M059J (cell line): ENCODE measurements at places on chromosomes 13 and 19.

- DNase-seq: peak; percentile 18
These were observed 759.9 kb downstream of the GPC5 start for GRCh38 chr13:92158346-92158745.

GRCh38 chr19:34430738-34431625 is 2.8 kb downstream of the UBA2 start:
- peak; percentile 49 for DNase-seq

- peak; percentile 77 for DNase-seq
These were observed 730.8 kb downstream of the EFNB2 start for GRCh38 chr13:105804561-105805190.

GRCh38 chr19:31171936-31172335 is 177.3 kb downstream of the TSHZ3 start:
- no peak for DNase-seq

GRCh38 chr19:44847144-44848035 is 1.3 kb downstream of the NECTIN2 start:
- DNase-seq: peak; percentile 73

- DNase-seq: no peak
These were observed 20.9 kb downstream of the AP2A1 start for GRCh38 chr19:49787746-49788145.

- DNase-seq: no peak
These were observed 29.5 kb upstream of the LDLR start for GRCh38 chr19:11059511-11060358.

DNA sequence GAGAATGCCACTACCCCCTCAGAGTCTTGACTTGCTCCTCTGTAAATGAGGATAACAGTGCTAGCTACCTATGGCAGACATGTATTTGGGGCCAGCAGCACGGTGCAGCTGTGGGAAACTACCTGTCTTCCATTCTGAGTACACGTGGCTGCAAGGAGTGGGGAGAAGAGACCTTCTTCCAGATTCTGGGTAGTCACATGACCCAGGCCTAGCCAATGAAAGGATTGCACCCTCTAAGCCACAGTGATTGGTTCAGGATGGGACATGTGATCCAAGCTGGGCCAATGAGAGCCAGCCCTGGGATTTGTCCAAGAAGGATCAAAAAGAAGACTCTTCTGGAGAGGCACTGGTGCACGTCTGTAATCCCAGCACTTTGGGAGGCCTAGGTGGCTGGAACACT is 5.5 kb downstream of the ZNRF4 start:
- DNase-seq: no peak

DNA sequence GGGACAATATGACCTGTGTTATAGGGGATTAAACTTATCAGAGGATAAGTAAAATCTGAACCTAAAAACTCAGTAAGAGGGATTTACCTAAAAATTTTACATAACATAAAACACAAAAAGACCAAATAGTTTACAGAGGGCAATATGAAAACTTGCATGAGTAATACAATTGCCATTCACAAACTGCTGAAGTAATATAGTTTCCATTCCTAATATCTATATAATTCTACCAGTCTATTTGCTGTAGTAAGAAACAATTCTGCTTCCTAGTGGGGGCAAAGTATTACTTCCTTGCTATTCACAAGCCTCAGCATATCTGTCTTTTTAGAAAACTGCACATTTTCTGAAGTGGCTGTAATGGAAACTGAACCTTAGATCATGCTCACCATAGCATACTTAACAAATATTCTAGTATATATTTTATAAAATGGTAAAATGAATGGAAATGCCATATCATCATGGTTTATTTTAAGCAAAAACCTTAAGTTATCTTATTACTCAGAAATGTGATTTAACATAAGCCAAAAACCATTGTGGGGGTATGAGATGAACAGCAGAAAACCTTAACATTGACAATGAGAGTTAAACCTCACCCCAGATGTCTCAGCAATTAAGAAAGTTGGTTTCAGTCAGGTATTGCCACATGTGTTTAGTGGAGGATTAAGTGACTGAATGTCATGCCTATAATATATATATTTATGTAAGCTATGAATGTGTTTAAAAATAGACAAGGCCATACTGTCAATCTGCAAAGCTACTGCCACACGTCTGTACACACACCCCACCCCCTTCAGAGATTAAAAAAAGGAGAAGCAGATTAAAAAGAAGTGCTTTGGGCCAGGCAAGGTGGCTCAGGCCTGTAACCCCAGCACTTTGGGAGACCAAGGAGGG is 136.8 kb downstream of the MIPEP start:
- DNase-seq: no peak

- no peak for DNase-seq
These were observed 1831.5 kb upstream of the MIR17HG start for GRCh38 chr13:89515948-89516347.

DNA sequence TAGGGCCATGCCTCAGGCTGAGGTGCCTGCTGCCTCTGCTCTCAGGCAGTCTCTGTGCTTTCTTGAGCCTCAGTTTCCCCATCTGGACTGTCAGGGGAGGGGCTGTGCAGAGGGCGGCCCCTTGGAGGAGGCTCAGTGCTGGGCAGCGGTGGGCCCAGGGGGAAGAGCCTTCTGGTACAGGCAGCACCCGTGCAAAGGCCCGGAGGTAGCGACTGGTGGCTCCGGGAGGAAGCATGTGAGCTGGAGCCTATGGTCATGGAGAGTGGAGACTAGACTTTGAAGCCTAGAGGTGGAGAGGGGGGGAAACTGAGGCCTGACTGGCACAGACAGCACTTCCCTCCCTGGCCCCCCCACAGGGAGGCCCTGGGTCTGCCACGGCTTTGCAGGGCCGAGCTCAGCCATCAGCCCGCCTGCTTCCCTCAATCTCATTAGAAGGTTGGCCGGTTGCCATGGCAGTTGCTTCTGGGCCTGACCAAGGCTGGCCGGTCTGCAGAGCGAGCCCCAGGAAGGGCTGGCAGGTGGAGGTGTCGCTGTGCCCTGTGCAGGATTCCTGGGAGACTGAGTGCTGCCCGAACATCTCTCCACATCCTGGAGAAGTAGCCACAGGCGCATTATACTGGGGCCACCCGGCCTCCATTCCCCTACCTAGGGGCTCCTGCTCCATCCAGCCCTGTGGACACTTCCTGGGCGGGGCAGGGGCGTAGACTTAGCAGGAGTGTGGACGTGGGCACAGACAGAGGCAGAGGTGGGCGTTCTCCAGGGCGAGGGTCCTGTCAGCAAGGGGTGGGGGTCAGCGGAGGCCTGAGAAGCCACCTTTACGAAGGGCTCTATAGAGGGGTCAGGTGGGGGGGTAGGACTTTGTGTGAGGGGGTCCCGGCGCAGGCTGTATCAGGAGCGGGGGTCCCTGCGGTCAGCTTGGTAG is 53.2 kb downstream of the CRTC1 start:
- DNase-seq: no peak

DNA sequence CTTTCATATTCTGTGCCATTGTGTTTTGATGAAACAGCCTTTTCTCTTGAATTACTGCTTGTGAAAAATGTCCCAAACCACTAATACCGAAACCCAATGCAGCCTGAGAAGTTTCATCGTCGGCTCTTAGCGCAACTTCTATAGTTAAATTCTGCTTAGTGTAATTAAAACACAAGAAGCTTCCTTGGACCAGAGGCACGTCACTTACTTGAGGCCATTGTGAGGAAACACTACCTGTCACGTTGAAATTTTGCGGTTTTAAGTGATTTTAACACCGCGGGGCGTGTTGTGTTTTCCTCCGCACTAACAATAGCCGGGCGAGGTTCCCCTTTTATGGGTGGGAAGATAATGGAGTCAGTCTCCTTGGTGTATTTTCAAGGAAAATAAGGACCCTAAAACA is 70.9 kb downstream of the GGACT start:
- no peak for DNase-seq

DNA sequence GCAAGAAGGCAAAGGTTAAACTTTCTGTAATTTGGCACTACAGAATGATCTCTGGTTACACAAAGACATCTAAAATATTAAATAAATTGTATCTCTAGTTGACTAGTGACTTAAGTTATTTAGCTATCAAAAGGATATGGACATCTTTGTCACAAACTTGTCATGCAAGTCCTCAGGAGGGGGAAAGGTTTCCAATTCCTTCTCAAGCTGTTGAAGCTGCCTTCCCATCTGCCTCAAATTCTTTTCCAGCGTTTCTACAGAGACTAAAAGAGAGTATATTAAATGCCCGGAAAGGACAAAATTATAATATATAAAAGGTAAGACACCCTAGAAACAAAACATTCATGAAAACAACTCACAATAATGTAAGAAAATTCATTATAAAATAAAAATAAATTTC is 324.5 kb downstream of the DIAPH3 start:
- no peak for DNase-seq

GRCh38 chr19:42563352-42564210 is 31.1 kb downstream of the CEACAM8 start:
- DNase-seq: peak; percentile 56

- no peak for DNase-seq
These were observed 130.9 kb downstream of the DIAPH3 start for GRCh38 chr13:60032851-60033250.

DNA sequence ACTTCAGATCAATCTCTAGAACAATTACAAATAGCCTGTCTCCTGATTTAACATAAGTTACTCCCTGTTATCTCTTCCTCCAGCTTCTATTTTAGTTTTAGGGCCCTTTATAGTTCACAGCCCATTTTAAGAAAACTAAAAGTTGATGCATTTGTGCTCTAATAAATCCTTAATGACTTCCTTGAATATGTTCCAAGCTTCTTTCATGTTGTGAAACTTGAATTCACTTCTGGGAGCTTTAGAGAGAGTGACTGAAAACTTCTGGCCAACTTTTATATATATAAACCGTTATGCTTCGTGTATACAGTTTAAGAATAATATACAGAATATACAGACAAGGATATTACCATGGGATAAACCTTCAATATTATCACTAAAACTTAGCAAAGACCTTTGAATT is 366.8 kb downstream of the TBC1D4 start:
- no peak for DNase-seq

GRCh38 chr13:44309794-44310757 is 63.5 kb upstream of the SERP2 start:
- peak; percentile 31 for DNase-seq

DNA sequence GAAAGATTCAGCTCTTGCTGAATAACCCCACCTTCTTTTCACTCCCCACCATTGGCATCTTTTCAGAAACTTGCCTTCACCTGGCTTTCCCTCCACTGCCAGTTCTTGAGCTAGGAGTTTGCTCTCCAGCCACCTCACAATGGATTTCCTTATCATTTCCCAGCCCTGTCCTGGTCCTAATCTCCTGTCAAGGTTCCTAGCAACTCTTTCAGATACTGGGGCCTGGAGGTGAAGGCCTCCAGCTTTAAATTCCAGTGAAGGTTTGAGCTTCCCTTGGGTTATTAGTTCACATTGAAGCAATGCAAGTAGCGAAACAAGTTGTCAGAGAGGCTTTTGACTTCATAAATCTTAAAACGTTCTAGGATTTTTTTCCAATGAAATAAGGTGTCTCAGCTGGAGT is 320.8 kb upstream of the MAB21L1 start:
- DNase-seq: no peak

GRCh38 chr13:50512474-50513299 is 330.8 kb downstream of the DLEU7 start:
- DNase-seq: peak; percentile 67

DNA sequence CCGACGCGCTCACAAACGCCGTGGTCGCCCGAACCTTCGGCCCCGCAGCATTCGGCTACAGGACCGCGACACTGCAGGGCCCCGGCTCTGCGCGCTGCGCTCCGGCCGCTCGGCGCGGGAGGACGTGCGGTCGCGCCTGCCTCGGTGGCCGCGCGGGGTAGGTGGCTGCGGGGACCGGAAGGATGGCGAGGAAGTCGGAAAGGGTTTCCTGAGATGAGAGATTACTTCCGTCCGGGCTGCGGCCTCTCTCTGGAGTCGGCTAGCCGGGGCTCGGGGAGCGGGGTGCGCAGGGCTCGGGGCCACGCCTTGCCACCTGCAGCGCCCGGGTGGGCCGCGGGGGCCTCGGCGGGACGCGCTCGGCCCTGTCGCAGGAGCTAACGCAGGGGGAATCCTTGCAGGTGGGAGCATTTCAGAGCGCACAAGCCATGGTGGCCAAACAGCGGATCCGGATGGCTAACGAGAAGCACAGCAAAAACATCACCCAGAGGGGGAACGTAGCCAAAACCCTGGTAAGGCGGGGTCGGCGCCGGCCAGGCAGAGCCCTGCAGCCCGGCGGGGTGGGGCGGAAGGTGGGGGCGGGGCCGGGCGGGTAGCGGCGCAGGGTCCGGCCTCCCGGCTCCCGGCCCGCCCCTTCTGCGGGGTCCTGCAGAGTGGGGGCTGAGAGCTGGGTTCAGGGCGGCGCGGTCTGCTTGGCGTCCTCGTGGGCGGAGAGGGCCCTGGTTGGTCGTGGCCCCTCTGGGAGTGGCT is at the start of gene SERP2:
TSS of gene SERP2 (plus strand) at position 224 of the 747 bp plus-strand sequence. CDS start at position 426, 202 bp downstream.
- peak; percentile 8 for DNase-seq

DNA sequence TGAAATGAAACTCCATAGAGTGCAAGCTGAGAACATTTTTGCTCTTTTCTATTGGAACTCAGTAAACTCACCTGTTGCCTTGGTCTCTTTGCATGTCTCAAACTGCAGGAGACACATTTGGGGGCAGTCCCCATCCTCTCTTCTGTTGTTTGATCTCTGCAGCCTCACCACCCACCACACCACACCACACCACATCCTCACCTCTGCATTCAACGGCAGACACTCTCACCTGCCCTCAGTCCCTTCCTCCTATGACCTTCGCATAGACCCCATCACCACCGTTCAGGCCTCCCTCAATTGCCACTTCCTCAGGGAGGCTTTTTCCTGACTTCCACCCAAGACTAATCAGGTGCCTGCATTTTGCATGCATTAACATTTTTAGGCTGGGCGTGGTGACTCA is 14.4 kb upstream of the TPM4 start:
- DNase-seq: no peak

GRCh38 chr19:9906475-9907087 is 29.7 kb downstream of the OLFM2 start:
- DNase-seq: no peak

- no peak for DNase-seq
These were observed 24.7 kb upstream of the POP4 start for GRCh38 chr19:29581398-29581797.

- no peak for DNase-seq
These were observed 70.6 kb upstream of the C13orf46 start for GRCh38 chr13:114044486-114044885.

DNA sequence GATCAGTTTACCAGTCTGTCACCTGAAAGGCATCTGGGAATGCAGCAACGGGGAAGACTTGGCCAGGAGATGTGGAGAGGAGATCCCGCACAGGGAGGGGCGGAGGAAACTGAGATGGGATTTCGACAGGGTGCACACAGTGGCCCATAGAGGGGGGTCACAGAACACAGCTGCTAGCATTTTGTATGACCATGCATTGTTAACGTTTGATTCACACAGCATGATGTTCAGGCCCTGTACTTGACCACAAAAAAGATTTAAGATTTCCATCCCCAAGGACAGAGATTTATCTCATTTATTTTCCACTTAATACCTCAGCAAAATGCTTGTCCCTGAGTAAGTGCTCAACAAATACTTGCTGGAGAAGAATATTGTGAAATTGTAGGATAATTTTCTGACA is 63.2 kb downstream of the RAB20 start:
- DNase-seq: no peak

GRCh38 chr19:49688531-49689132 is 762 bp upstream of the ADM5 start:
- no peak for DNase-seq

GRCh38 chr19:30228835-30229524 is 143.2 kb upstream of the ZNF536 start:
- no peak for DNase-seq
